ENCODE measurements at places on chromosomes 6 and 20.

DNA sequence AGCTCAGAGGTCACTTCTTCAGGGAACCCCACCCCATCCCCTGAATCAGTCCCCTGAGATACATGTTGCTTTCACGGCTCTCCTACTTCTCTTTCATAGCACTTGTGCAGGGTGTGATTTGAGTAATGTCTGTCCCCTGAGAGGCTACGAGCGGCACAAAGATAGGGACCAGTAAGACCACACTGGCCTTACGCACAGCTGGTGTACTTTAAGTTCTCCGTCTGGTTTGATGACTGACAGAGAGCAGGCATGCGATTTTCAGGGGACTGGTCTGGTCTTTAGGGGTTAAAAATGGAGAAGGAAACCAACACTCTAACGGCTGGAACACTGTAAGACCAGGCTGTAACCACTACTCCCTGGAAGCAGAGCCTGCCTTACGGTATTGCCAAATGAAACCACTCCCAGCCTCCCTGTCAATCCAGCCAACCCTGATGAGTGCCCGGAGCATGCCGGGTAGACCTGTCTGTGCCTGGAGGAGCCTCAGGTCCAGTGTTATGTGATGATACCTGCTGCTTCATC, 47.1 kb downstream of the ELMO2 start:
- DNase-seq, result no peak

DNA sequence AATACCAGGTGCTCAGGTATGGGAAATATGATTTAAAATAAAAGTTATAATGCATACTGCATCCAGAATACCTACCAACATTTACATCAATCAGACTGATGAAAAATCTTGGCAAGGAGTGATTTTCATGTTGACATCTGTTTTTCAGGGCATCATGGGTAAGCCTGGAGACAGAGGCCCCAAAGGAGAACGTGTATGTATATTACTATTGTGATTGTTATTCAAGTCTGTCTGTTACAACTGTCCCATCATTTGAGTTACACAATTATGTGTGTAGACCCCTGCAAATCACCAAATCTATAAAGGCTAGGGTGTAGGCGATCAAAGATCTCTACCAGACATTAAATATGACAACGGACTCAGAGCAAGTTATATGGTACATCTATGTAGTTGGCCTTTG, 118.2 kb downstream of the COL9A1 start:
- no peak for DNase-seq

DNA sequence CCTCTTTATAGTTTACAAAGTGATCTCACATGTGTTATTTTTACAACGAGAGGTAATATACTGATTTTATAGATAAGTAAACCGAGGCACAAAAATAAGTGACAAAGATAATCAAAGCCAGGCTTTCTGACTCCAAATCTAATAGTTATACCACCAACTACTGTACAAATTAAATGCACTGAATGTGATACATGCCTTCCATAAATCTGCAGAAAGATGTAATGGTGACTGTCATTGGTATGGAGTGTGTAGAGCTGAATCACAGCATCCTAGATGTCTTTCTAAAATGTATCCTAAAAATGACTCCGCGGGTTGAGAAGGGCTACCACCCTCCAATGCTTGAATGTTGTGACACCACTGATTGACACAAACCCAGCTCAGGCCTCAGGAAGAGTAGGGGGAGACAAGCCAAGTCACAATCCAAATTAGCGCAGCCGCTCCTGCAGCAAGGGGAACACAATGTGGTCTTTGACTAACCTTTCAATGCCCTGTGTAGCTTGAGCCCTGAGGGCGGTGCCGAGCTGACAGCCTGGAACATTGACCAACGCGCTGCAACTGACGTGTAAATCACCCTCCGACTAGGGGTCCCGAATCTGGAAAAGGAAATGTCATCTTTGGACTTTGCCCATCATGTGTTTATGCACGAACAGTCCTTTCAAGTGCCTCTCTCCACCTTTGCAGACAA, 136.8 kb downstream of the OLIG3 start:
- no peak for DNase-seq

DNA sequence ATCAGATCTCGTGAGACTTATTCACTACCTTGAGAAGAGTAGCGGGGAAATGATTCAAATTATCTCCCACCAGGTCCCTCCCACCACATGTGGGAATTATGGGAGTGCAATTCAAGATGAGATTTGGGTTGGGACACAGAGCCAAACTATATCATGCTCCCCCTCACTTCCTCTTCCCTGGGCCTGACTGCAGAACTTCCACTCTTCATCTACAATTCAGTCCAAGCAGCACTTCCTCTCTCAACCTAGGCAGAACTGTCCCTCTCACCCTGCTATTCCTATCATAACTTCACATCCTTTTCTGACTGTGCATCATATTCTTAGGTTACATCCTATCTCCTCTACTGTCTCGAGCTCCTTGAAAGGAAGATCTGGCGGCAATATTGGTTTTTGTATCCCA, 184.0 kb upstream of the HDDC2 start:
- no peak for DNase-seq

- DNase-seq, result no peak
Measured at GRCh38 chr20:22430154-22430745, 154.1 kb downstream of the FOXA2 start.

- DNase-seq, result peak; percentile 65
Measured at GRCh38 chr6:154815938-154816820, 83.0 kb downstream of the SCAF8 start.

- DNase-seq, result no peak
Measured at GRCh38 chr6:135310291-135310690, 129.2 kb downstream of the MYB start.

- DNase-seq, result no peak
Measured at GRCh38 chr6:104638841-104639290, 220.9 kb downstream of the HACE1 start.

DNA sequence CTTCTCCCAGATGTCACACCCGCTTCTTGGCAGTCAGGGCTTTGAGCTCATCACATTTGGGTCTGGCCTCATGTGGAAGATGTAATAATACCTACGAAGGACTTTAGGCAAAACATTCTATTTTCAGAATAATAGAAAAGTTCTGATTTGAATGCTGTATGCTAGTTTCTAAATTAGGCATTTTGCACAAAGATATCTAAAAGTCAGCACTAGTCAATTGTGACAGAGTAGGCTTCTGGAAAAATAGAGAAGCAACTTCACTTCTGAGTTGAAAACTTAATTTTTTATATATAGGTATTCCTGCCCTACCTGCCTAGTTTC, 38.3 kb upstream of the CD2AP start:
- no peak for DNase-seq

- DNase-seq, result no peak
Measured at GRCh38 chr6:117456998-117457397, 25.5 kb upstream of the DCBLD1 start.

- peak; percentile 39 for DNase-seq
Measured at GRCh38 chr6:138001750-138002349, 105.4 kb downstream of the PERP start.

DNA sequence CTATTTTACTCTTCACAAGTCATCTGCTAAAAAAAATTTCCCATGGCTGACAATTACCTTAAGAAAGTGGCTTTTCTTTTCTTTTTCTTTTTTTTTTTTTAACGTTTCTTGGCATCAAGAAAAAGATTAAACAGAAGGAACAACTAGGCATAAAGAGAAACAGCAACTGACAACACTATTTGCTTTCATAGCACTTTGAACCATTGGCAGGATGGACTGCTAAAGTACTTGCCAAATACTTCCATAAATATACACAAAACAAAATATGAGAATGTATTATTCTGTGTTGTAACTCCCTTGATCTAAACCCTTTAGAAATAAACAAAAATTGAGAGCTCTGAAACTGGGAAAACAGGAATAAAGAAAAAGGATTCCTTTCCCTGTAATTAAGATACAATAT, 20.0 kb upstream of the PLN start:
- no peak for DNase-seq

DNA sequence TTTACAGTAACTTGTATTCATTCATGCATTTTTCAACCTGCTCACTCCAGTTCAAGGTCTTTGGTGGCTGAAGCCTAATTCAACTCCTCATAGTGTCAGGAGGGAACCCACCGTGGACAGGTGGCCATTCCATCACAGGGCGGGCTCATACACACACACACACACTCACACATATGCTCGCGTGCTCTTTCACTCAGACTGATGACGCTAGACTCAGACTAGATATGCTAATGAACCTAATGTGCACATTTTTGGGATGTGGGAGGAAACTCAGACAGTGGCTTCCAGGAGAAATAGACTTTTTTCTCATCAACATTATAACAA, 56.7 kb downstream of the TRIM27 start:
- DNase-seq, result peak; percentile 3

GRCh38 chr20:5150226-5151076, 23.6 kb downstream of the CDS2 start:
- no peak for DNase-seq

DNA sequence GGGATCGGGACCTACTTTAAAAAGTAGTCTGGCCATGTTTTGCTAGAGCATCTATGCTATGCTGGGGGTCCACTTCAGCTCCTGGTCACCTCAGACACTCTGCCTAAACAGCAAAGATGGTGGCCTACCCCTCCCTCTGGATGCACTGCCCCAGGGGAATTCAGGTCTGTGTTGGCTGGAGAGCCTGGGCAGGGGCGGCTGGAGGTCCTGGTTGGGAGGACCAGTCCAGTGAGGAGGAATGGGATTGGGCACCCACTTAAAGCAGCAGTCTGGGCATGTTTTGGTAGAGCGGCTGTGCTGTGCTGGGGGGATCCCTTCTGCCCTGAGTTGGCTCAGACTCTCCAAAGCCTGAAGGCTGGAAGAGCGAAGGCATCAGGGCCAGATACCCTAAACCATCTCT, 23.2 kb upstream of the TCF21 start:
- DNase-seq, result no peak

DNA sequence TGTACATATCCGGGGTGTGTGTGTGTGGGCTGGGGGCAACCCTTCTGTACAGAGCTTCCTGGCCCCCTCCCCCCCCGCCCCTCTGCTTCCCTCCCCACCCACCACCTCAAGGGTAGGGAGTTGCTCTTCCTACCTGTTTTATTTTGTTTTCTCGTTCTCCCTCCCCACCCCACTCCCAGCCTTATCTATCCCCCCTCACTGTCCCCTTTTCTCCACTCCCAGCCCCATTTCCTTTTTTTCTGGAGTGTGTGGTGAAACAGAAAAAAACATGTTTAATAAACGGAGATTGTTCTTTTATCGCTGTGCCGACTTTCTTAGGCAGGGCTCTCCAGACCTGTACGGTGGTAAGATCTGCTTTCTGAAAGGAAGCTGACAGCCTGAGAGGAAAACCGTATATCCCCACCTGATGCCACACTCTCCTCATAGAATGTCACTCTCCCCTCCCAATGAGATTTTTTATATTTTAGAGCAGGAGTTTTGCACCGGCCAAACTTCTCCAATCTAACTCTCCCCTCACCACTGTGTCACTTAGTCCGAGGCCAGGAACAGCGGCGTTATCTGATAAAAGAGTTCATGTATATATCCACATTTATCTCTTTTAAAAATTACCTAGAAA, 875 bp upstream of the ZBTB9 start:
- DNase-seq, result no peak

- DNase-seq, result no peak
Measured at GRCh38 chr6:83117802-83118201, 50.3 kb downstream of the DOP1A start.

DNA sequence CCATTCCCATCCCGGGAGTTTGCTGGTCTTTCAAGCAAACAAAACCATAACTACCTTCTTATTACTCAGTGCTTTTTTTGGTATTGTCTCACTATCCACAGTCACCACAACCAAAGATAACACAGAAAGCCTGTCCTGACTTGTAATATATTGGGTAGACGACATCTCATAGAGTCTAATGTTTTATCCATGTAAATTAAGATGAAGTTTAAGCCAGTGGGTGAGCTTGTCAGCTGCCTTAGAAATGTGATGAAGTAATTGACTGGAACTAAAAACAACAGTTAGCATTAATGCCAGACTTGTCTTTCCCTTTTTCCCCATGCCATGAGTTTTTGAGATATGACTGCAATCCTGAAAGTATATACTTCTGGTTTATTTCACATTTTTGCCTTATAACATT, 282.7 kb upstream of the PRDM1 start:
- peak; percentile 53 for DNase-seq

DNA sequence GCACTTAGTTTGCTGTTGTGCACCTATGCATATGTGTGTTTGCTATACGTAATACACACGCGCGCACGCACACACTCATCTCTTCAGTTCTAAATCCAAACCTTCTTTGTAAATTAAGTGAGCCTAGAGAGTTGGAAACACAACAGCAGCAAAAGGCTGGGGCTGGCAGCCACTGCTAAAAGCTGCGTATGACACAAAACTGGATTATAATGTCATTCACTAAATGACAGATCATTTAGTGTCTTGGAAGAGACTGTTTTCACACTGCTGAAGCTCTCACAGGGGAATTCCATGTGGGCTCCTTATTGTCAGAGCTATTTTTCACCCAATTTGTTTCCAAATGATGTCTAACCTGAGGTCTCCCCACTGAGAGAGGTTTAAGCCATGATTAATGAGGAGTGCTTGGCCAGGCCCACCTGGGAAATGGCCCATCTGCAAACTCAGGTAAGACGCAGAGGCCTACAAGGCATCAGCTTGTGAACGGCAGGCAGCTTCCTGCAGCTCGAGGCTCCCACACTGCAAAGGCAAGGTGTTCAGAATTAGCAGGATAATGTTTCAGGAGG, 94.2 kb downstream of the OLIG3 start:
- DNase-seq, result no peak

- no peak for DNase-seq
Measured at GRCh38 chr6:81969011-81969410, 216.5 kb upstream of the TENT5A start.

DNA sequence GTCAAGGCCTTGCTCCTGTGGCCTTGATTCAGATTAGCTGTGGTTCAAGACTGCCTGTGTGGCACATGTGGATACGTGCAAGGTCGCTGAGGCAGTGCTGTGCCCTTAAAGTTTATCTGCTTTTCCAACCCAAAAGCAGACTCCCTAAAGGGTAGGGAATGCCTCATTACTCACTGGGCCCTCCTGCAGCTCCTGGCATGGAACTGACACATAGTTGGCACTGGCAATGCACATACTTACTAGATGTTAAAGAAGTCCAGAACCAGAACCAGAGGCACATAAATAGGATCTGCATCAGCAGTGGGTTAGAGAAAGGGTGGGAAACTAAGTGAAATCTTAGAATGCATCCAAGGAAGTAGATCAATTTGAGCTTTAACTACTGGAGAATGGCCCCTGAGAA, 90.6 kb upstream of the MLN start:
- peak; percentile 80 for DNase-seq

DNA sequence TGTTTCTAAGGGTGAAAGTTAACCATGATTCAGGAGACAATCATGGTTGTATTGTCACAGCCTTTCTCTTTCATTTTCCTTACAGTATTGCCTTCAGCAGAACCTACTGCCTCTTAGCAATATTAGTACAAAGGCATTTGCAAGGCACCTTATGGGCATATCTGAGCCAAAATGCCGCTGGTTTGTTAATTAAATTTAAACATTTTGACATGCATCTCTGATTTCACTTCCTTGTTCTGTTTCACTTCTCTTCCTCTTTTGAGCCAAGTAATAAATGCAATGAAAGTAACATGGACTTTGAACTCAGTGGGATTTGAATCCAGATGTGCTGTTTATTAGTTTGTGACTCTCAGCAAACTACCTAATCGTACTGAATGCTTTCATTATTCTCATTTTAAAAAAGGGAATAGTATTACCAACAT, 467.4 kb upstream of the CITED2 start:
- DNase-seq, result no peak

- DNase-seq, result no peak
Measured at GRCh38 chr6:6859722-6860121, 248.0 kb upstream of the RREB1 start.
